ENCODE measurements at places on chromosomes 2 and 18.

GRCh38 chr2:14401873-14402272 lies 230.6 kb upstream of the LRATD1 start:
- DNase-seq = peak; percentile 90

DNA sequence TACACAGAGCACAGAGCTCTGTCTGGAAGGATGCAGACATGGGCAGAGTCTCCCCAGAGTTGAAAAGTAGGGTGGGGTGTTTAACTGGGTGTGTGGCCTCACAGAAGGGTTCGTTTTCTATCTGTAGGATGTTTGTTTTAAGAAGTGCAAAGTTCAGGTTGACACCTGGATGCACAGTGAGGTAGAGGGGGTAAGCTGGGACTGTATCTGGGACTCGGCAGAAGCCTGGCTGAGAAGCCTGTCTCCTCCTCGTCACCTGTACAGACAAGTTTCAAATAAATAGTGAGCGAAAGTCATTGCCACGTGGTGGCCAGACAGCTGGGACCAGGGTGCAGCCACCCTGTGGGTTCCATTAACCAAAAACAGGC lies 145.9 kb downstream of the KLHL29 start:
- no peak for DNase-seq

DNA sequence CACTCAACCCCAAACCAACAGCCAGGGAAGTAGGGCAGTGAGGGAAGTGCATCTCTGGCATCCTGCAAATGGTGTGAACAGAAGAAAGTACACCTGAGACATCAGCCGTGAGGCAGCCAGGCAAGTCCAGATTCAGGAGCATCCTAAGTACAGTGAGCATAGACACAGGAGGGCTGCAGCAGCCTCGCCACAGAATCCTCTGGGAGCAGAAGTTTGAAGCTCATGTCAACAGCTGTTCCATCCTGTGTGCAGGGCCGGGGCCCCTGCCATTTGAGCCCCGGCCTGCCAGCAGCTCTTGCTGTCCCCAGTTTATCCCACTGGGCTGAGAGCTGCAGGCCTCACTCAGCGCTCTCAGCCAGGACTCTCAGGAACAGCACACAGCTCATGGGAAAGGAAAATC lies 14.5 kb downstream of the LOXHD1 start:
- no peak for DNase-seq

DNA sequence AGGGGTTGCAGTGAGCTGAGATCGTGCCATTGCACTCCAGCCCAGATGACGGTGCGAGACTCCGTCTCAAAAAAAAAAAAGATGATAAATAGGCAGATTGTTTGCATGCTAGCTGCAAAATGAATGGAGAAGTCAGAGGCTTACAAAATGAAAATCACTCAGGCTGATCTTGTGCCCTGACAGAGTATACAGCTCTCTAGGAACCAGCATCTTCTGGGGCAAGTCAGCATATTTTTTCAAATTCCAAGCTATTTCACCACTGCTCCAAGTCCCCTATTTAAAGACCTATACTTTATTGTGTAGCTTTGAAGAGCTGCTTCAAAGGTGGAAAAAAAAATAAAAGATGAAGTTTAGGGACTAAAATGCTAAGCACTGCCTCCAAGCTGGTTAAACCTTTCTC lies 6.1 kb downstream of the E2F6 start:
- DNase-seq = no peak

GRCh38 chr2:238239863-238240756 lies at the start of gene HES6:
HES6 (minus strand) TSS chr2:238240038; CDS start chr2:238239905, 133 bp downstream.
- peak; percentile 94 for DNase-seq

Measured in renal pelvis (tissue), 12 donors.